ENCODE measurements at places on chromosomes 5 and 9.

DNA sequence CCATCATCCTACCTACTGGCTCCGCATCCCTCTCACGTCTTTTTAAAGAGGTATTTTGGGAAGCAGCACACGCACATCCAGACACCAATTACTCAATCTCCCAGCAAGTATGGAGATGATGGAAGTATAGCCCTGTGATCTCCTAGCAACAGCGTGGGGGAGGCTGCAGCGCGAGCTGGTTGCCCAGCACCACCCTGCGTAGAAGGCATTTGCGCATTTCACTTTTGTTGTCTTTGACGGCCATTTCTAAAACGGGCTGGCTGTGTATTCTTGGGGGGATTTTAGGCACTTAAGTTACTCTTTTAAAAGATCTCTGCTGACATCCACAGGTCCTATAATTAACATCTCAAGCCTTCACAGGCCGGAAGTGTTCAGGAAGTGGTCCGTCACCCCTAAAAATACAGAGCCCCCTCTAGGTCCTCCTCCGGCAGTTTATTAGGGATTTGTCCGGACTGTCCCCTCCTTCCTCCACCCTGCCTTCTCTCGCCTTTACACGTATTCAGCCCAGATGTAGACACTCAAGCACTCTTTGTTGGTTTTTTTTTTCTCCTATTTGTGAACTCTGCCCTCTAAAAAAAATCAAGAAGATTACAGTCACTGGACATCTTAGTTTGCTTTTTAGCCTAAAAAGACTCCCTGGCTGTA, 371.4 kb downstream of the NTRK2 start:
- DNase-seq: no peak

DNA sequence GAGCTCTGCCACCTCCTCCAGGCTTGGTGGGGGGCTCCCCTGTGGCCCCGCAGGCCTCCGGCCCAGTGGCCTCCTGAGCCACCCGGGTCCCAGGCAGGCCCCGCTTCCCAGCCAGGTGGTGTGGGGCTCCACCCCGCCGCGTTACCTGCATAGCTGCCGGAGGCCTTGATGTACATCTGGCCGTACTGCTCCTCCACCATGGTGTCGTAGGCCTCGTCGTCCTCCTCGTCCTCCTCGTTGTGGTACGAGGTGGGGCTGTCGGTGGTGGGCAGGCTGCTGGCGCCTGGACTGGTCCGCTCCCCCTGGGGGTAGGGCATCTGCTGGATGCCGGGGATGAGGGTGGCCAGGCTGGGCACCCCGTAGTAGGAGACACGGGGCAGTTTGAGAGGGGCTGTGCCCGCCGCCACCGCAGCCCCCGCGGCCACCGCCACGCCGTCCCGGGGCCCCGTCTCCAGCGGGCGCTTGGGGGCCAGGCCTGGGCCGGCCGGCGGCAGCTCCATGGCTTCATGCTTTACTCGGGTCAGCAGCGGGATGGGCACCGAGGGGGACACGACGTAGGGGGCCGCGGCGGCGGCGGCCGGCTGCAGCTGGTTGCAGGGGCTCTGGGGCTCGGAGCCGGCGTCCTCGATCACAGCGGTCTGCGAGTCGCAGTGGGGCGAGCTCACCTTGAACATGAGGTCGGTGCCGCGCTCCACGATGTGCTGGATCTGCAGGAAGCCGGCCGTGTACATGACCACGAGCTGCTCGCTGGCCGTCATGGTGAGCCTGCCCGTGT, 45.4 kb downstream of the NACC2 start:
- DNase-seq: no peak

GRCh38 chr9:33452828-33453271, 5.5 kb upstream of the AQP3 start:
- DNase-seq: peak; percentile 40

- no peak for DNase-seq
These were observed 140.9 kb upstream of the GAS1 start for GRCh38 chr9:87088192-87088591.

DNA sequence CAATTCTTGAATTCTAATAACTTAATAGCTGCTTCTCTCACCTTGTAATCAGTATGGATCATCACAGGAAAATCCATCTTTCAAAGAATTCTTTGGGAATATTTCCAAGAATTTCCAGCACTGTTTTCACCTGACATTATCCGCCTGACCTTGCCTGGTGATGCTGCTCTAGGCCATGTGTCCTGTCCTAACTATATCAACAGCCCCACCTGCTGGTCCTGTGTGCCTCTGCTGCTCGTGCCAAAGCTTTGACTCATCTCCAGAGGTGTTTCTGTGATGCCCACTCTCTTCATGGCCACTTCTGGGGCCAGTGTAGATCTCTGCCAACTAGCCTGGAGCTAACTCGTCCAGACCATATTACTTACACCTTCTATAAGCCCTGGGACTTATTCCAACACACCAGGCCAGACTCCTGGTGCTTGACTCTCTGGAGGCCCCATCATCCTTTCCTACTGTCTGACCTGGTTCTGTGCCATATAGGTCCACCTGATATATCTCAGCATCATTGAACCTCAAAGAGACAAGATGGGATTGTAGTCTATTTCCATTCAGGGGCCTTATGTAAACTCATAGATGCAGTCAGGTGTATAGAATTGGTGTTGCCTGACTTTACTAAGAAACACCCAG, 67.5 kb upstream of the CKMT2 start:
- DNase-seq: peak; percentile 29

GRCh38 chr9:23573800-23574199, 252.2 kb downstream of the ELAVL2 start:
- DNase-seq: no peak

GRCh38 chr9:127423934-127424675, at the start of gene ZNF79:
ZNF79 (plus strand) TSS chr9:127424382; CDS start chr9:127424788, 406 bp downstream.
- peak; percentile 87 for DNase-seq

DNA sequence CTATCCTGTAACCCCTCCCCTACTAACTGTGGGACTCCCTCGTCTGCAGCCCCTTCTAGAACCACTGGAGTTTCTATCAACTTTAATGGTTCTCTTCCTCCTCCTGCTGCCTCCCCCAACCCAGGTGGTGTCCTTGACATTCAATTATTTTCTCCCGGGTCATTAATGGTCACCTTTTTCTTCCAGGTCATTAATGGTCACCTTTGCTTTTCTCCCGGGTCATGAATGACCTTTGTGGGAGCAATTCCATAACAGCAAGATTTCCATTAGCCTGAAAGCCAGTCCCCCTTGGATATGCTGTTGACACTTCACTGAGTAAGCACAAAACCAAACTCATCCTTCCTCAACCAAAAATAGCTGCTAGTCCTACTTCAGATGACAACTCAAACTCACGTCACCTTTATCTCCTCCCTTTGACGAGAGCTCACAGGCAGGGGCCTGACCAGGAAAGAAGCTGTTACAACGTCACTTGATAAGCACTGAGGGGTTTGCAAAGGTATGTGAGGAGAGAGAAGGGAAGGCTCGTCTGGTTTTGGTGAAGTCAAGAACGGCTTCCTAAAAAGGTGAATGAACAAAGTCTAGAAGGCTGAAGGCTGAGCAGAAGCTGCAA, 10.9 kb downstream of the CCDC127 start:
- DNase-seq: no peak

DNA sequence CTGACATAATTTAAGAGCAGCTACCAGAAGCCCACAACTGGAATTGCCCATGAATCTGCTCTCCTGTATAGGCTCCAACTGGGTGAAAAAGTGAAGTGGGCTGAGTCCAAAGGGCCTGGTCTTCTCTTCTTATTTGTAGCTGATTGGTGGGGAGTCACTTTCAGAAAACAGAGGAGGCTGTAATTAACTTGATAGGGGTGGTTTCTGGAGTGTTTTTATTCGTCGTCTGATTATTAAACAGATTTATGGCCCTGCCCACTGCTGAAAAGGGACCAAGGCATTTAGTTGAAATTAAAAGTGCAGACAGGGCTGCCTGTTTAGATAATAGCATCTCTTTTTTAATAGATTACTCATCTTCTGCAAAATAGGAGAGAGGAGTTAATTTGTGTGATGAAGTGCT, 81.0 kb upstream of the SAP30L start:
- no peak for DNase-seq

DNA sequence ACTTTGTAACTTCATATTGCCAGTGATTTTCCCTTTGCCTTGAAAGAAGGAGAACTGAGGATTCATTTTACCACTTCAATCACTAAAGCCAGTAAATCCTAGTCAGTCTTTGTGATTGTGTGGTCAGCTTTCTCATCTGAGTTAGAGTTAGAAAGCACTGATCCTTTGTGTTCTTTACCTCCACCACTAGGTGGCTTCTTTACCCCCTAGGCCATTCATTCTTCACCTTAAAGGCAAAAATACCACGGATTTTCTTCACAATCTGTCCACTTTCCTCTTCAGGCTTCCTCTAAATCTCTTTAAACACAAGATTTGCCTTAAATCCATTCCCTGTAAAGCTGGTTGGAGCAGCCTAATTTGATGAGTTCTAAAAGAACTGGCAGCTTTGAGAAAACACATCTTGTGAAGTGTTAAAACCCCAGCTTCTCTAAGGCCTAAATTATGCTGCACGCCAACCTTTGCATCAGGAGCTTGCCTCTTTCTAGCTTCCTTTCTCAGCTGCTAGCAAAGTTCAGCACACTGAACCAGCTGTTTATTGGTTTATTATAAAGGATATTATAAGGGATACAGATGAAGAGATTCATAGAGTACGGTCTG, 20.4 kb downstream of the BDP1 start:
- DNase-seq: no peak

GRCh38 chr9:70589571-70590314, 175.3 kb upstream of the KLF9 start:
- no peak for DNase-seq

DNA sequence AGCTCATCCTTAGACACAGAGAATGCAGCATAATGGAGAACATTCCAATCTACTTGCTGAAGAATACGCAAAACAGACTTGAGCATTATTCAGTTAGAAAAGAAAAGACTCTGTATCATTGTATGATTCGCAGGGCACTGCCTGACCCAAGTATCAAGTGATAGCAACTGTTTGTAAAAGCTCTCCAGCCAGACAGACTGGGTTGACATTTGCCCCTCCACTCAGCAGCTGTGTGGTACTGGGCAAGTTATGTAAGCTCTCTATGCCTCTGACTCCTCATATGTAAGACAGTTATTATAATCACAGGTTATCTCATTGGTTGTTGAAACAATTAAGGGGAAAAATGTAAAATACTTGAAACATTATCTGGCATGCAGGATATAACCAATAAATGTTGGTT, 505.0 kb downstream of the ELAVL2 start:
- DNase-seq: no peak

DNA sequence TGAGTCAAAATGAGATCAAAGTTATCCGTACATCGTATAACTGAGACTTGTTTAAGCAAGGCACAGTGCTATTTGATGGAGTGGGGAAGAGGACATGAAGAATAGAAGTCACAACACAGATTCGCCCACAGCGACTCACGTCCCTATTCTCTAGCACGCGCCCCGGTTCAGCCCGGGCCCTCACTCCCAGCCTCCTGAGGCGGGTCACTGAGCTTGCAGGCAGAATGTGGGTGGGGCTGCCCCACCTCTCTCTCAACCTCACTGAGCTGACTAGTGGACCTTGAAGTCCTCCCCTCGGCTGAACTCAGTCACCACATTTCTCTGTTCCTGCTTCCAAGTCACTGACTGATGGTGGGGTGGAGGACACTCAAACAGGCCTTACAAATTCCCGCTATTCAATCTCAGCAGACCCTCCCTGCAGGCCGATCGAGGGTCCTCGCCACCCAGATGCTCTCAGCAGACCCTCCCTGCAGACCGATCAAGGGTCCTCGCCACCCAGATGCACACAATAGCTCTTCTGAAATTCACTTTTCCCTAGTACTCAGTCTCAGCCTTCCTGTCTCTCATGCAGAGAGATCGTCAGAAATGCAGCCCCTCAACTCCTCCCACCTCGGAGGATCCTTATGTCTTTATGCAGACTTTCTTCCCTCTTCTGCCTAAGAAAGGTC, 12.9 kb downstream of the GLDC start:
- no peak for DNase-seq

- no peak for DNase-seq
These were observed 712.1 kb upstream of the MEF2C start for GRCh38 chr5:89595056-89595455.

DNA sequence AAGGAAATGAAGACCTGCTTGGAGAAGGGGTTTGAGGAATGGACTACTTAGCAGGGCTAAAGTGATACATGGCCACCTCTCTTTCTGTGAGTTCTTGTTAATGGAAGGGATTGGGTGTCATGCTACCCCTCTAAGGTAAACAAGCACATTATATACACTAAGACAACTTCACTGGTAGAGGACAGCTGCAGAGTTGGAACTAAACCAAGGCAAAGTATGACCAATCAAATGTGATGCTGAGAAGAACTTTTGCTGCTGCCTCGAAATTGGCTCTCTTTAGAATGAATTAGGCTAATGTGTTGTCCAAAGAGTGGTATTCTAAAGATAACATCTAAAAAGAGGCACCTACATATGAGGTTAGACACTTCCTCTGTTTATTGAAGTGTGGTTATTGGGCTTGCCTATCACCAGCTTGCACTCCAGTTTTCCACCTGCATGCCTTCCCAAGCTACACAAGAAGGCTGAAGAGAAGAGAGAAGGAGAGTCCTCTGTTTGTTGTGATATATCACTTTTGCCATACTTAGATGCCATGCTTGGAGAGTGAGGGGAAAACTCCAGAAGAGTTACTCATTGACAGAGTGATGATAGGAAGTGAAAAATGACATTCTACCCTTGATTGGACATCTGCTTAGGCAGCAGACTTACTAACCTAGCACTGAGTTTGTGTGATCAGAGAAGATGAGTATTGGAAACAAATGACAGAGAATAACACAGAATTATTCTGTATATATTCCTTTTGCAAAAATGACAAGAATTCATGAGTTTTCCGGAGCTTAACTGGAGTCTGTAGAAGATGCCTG, 536.1 kb downstream of the ZNF608 start:
- no peak for DNase-seq

All from T-helper 9 cell (primary cell).